ENCODE measurements at places on chromosomes 2 and 18. TPM values are rescaled to one million over a fixed set of nuclear protein-coding genes. Genes with fewer than 3 reads are reported as not detected.

DNA sequence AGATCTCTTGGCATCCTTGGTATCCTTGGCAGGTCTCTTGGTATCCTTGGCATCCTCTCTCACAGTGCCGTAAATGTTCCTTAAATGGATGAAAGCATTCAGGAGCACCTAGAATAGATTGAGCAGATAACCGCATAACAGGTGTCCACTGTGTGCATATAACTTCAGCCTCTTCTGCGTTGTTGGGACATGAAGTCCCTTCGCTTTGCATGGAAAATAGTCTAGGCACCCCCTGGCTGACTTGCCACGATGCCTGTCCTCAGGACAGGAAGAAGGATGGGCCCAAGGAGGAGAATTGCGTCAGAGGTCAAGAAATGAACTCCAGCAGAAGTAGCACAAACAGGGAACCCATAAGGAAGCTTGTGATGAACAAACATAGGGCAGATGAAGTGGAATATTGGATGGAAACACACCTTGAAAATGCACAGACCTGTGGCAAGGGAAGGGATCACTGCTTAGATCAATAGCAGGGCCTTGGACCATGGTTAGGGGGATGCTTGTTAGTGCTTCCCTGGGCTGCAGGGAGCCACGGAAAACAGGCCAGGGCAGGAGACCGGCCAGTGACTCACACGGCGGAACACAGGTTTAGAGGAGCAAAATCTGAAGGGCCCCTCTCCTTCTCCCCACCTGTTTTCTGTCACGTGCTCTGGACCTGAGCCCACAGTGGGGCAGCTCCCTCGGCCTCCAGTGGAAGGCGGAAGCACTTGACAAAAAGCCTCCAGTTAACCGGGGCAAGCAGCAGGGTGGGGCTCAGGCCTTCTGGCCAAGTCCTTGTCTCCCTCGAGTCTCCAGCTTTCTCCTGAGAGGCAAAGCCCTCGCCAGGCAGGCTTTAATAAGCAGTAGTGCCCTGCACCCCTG is 99.2 kb upstream of the ASAP2 start:
- DNase-seq = no peak

- no peak for DNase-seq
These were observed 20.3 kb downstream of the TRAPPC12 start for GRCh38 chr2:3399829-3400228.

The BABAM2 gene
- 10.5 TPM for total RNA-seq

GRCh38 chr2:154484338-154485099 is 214.0 kb upstream of the KCNJ3 start:
- DNase-seq = no peak

DNA sequence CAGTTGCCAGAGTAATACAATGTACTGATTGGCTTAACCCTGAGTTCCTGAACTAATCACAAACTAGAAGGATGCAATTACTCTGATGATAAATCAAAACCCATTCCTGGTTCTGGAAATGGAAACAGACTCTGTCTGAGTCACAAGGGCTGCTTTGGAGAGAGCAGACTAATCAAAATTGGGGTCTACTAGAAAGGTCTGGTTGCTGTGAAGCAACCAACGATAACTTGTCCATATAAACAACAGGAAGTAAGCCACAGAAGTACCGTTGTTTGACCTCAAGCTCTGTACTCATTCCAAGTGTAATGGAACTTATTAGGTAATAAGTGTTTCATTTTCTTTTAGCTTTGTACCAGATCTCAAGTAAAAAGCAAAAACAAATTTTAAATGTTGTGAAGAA is 49.7 kb downstream of the RASGRP3 start:
- DNase-seq = no peak

DNA sequence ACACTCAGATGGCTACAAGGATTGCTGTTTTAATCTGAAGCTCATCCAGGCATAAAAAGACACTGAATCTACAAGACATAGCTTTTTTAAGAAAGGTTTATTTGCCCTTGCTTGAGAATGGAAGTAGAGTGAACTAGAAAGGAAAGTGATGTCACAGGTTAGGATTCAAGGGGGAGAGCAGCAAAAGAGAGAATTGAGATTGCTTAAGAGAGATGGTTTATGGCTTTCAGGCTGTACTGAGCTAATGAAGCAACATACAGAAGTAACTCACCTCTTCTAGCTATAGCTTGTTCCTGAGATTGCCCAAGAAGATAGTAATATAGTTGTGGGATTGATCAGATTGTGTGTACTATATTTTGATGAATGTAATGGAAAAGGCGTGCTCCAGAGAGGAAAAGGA is 26.1 kb upstream of the ACVR2A start:
- DNase-seq = no peak

The CYS1 gene
- not detected for total RNA-seq

- no peak for DNase-seq
These were observed 108.7 kb downstream of the XRCC5 start for GRCh38 chr2:216217904-216218260.

The PSMD1 gene
- total RNA-seq = 72.0 TPM

The COLEC11 gene
- not detected for total RNA-seq

The ASPRV1 gene
- 1.1 TPM for total RNA-seq

The TSPYL6 gene
- not detected for total RNA-seq

The IMPA2 gene
- total RNA-seq = 89.2 TPM

- no peak for DNase-seq
These were observed 7.6 kb downstream of the GPR45 start for GRCh38 chr2:105249181-105249580.

GRCh38 chr2:149740490-149740889 is 152.9 kb upstream of the MMADHC start:
- DNase-seq = no peak

- DNase-seq = peak; percentile 41
These were observed 71.9 kb upstream of the KLHL29 start for GRCh38 chr2:23312996-23313606.

GRCh38 chr2:138107288-138107687 is 143.0 kb downstream of the HNMT start:
- no peak for DNase-seq

DNA sequence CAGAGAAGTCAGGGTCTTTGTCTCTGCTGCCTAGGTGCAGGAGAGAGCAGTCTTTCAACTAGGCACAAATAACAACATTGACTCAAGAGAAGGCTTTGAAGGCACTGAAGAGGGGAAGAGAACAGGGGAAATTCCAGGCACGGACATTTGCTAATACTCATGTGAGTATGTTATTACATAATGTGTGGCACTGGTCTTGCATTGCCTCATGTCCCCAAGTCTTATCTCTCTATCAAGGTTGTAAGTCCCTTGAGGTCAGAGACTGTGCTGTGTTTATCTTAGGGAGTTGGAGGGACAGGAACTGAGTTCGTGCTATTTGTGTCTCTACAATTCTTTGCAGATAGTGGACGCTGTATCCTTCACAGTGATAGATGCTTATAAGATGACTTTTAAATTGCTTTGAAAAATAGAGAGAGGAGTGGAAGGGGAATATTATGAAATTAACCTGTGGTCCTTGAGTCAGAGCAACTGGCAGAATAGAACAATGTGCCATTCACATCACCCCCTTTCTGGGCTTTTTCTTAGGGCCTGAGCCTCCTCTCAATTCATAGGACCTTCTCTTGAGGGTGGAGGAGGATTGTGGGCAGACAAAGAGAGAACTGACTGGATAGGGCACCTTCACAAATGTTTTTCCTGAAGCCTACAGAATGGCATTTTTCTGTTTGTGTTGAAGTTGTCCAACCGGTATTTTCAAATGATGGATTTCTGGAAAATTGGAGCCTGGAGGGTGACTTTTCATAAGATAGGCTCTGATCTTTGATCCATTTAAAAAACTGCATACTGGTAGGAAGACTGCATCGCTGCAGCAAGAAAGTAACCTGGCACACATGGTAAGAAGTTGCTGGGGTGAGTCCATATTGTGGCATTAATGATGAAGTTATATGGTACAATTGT is 96.6 kb upstream of the CXCR4 start:
- DNase-seq = no peak

The RAX gene
- total RNA-seq = not detected

- DNase-seq = no peak
These were observed 61.6 kb downstream of the SCN9A start for GRCh38 chr2:166314022-166314759.

GRCh38 chr2:98634406-98635092 is 26.2 kb downstream of the UNC50 start:
- DNase-seq = peak; percentile 20

DNA sequence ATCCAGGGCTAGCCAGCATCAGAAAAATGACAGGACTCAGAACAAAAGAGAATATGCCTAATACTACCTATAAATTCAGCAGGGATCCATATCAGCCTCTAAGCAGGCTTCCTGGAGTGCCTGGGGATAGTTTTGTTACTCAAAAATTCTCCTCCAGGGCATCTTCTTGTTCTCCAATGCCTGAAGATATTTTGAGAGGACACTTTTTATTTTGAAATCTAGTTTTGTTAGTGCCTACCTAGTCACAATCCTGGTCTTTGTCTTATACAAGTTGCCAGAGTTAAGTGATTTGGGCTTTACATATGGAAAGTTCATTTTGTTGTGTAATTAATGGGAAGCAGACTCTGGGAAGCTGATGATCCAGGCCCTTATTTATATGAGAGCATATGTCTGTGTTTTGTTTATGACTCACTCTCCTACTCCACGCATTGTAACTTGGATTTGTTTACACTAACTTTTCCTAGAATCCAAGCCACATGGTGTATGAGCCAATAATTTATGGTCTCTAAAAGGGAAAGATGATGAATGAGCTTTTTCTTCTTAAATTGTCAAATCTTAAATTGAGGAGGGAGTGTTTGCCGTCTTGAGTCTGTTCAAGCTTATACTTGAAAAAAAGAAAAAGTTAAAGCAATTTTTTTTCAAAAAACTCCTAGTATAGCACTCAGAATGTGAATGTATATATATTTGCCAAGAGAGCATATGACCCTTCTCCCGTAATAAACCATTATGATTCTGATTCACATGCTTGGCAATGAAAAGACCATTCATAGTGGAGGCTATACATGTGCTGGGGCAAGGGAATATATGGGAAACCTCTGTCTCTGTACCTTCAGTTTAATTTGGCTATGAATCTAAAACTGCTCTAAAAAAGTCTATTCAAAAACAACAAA is 370.3 kb downstream of the SETBP1 start:
- no peak for DNase-seq

DNA sequence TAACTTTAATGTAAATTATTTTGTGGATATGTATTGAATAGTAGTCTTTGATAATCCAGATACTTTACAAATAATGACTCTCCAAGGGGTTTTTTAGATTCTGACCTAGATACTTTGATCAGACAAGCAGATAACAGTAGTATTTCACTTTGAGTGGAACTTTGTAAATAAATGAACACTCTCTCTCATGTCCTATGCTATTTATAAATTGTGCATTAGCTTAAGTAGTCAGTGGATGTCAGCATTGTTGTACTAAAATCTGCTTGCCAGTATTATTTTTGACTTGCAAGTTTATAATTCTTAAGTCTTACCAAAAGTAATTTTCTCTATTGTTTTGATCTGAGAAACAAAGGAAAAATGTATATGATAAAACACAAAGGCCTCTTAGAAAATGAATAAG is 1113.1 kb upstream of the NRXN1 start:
- no peak for DNase-seq

DNA sequence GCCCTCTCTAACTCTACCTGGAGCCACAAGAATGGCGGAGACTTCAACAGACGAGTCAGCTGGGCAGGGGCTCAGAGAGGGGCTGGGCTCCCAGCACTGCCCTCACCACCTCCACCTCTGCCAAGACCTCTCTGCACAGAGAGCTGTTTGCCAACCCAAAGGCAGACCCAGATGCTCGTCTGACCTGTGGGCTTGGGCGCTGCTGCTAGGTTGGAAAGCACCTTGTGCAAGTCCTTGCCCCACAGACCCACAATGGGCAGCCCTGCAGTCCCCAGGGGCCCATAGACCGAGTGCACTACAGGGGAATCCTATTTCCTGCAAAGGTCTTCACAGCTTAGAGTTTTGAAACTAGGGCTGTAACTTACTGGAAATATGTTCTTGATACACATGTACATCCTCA is 13.3 kb downstream of the ACKR3 start:
- no peak for DNase-seq

The FBXO36 gene
- 0.48 TPM for total RNA-seq

DNA sequence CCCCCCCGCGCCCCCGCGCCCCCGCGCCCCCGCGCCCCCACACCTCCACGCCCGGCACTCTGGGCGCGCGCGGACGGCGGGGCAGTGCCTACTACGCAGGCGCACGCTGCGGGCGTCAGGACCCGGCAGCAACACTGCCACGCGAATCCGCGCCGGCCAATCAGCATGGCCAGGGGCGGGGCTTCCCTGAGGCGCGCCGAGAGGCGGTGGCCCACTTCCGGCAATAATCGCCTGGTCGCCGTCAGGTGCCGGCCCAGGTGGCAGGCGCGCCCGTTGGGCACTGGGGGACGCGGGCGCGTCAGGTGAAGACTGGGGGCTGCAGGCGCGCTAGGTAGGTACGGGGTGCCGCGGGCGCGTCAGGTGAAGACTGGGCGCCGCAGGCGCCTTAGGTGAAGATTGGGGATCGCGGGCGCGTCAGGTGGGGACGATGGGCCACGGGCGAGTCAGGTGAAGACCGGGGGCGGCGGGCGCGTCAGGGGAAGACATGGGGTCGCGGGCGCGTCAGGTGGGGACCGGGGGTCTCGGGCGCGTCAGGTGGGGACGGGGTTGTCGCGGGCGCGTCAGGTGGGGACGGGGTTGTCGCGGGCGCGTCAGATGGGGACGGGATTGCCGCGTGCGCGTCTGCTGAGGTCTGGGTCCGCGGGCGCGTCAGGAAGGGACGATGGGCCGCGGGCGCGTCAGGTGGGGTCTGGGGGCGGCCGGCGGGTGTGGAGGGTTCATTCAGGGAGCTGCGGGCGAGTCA is 219.1 kb downstream of the RTP5 start:
- DNase-seq = peak; percentile 84

The GREB1 gene
- 0.03 TPM for total RNA-seq

DNA sequence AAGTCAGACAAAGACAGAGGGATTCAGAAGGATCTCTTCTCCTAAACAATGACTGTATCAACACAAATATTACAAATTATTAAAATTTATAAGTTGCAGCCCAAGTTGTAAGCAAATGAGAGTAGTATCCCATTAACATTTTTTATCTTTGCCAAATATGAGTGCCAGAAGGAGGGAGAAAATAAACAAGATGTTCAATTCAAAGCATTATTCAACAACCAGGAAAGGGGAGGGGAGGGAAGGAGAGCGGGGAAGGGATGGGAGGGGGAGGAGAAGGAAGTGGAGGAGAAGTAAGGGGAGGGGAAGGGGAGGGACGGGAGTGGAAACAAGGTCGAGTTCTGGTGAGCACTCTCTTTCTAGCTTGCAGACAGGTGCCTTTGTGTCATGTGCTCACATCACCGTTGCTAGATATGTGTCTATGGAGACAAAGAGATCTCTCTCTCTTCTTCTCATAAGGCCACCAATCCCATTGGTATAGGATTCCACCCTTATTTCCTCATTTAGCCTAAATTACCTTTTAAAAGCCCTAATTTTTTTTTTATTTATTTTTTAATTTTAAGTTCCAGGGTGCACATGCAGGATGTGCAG is 679.6 kb upstream of the CHAC2 start:
- DNase-seq = no peak
